ENCODE measurements at places on chromosomes 7 and 10. TPM values are rescaled to one million over a fixed set of nuclear protein-coding genes. Genes with fewer than 3 reads are reported as not detected.

GRCh38 chr10:124605001-124605370 is 139.2 kb downstream of the FAM53B start:
- no peak overlapping the region for H3K4me3 ChIP-seq
- no peaks in the 10 kb centered on the region for H3K27me3 ChIP-seq
- H3K4me1 ChIP-seq: no peaks in the 10 kb centered on the region
- no peak for DNase-seq

- H3K36me3 ChIP-seq: no peaks in the 10 kb centered on the region
- H3K27ac ChIP-seq: no peak overlapping the region
- H3K4me3 ChIP-seq: no peak overlapping the region
- H3K4me1 ChIP-seq: no peaks in the 10 kb centered on the region
- no peaks in the 10 kb centered on the region for H3K27me3 ChIP-seq
These were observed 75.9 kb downstream of the BUB3 start for GRCh38 chr10:123229927-123230630.

GRCh38 chr10:92242380-92242779 is 48.5 kb downstream of the CPEB3 start:
- no peaks in the 10 kb centered on the region for H3K36me3 ChIP-seq
- no peaks in the 10 kb centered on the region for H3K27me3 ChIP-seq
- no peak overlapping the region for H3K4me3 ChIP-seq
- peaks cover 3% of the 10 kb centered on the region for H3K4me1 ChIP-seq
- DNase-seq: no peak
- no peak overlapping the region for H3K27ac ChIP-seq

DNA sequence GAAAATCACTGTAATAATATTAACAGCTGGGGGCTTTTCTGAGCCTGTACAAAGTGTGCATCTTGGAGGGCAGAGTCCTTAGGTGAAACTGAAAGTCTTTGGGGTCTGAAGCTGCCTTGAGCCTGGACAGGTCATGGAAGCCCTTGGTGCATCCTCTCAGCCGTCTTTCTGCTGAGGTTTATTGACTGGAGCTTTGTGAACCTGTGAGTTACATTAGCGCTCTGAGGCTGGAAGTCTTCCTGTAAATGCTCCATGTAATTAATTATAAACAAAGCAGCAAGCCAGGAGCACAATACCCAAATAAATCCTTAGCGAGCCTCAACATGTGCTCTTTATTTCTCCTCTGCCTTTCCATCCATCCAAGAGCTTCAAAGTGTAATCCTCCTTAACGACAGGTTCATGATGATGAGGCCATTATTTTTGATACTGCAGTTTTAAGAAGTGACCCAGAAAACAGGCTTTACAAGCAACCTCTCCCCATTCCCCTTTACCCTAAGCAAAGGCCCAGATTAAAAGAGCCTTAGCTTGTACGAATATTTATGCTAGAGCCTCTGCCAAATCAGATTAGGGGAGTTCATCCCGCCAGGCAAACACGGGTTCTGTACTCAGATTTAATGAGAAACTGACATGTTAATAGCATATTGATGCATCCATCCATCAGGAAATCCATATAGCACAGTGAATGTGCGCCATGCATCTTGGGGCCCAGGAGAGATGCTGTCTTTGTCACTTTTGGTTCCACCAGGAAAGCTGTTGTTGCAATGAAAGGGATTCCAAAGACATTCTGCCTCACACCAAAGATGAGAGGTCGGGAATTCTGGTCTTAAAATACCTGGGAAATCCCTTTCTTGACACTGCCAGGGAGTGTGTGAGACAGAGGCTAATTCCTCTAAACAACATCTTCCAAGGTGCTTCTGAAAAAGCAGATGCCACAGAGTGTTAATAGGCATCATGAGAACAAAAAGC is 118.1 kb downstream of the ANLN start:
- H3K4me1 ChIP-seq: no peaks in the 10 kb centered on the region
- H3K4me3 ChIP-seq: no peak overlapping the region
- H3K36me3 ChIP-seq: no peaks in the 10 kb centered on the region
- no peaks in the 10 kb centered on the region for H3K27me3 ChIP-seq
- DNase-seq: no peak

DNA sequence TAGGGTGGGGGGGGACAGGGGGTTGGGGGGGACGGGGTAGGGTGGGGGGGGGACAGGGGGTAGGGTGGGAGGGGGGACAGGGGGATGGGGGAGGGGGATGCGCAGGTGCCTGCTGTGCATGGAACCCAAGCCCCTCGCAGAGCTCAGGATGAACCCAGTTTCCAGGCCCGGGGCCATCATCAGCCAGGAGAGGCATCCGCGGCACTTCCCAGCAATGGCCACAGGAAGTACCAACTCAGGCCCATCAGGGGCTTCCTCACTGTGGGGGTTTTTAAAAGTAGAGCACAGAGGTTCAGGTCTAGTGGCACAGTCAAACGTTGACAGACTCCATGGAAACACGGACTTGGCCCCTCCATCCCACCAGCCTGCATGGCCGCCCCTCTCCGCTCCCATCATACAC is 172.7 kb downstream of the DIP2C start:
- no peak overlapping the region for H3K4me3 ChIP-seq
- H3K4me1 ChIP-seq: no peaks in the 10 kb centered on the region
- H3K27ac ChIP-seq: no peak overlapping the region

DNA sequence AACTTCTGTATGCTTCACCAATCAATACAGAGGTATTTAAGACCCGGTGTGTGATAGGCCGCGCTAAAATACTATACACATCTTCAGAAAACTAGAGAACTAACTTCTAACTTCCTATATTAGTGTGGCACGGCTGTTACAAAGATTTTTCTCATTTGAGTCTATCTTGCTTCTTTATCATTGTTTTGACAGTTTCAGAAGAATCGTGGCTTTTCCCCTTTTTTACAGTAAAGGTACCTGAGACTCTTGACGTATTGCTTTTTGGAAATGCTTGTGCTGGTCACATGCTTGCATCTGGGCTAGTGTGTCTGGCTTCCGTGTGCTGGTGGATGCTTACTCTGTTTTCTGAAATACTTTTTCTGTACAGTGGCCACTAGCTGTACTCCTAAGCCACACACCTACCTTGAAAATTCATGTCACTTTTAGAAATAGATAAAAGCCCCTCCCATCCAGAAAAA is 12.7 kb downstream of the IKZF1 start:
- no peak overlapping the region for H3K4me3 ChIP-seq
- DNase-seq: no peak
- H3K27ac ChIP-seq: no peak overlapping the region
- no peaks in the 10 kb centered on the region for H3K36me3 ChIP-seq

DNA sequence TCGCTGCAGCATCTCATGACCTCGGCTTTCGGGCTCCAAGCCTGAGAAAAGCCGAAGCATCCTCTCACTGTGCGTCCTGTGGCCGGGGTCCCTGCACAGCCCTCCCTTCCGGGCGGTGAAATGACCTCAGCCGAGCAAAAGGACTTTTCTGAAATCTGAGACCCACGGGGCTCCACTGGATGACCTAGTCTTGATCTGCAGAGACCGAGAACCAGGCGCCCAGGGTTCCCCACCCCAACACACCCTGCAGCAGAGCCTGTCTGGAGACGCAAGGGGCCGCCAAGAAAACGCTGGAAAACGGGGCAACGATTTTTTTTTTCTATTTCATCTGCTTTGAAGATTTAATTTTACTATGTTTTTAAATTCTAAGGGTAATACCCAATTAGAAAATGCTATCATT is 31.7 kb downstream of the NPS start:
- DNase-seq: no peak
- no peaks in the 10 kb centered on the region for H3K27me3 ChIP-seq
- no peak overlapping the region for H3K27ac ChIP-seq
- H3K36me3 ChIP-seq: no peaks in the 10 kb centered on the region

DNA sequence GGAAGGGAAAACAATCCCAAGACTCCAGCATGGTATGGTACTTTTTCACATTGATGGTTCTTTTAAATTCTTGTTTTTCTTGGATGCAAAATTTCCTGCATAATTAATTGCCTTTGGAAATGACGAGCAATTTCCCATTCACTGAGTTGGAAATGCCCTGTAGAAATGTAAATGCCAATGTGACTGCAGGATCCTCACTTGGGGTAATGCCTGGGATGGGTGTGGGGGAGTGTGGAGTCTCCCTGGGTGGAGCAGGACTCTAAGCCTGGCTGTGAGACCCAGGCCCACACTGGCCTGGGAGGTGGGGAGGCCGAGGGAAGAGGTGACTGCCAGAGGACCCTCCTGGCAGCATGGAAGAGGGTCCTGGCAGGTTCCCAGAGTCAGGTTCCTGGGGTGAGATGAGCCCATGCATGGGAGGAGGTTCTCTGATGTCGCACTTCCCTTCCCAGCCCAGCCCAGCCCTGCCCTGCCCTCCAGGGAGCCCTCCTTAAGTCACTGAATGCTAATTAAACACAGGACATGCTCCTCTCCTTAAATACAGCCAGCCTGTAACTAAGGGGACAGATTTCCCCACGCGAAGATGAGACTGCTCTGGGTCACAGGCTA is 157.9 kb downstream of the GFRA1 start:
- H3K4me1 ChIP-seq: no peaks in the 10 kb centered on the region
- no peak for DNase-seq
- no peak overlapping the region for H3K27ac ChIP-seq
- peaks cover 12% of the 10 kb centered on the region for H3K27me3 ChIP-seq
- no peak overlapping the region for H3K4me3 ChIP-seq
- H3K36me3 ChIP-seq: no peaks in the 10 kb centered on the region

GRCh38 chr10:79088176-79088575 is 19.4 kb downstream of the ZMIZ1 start:
- H3K27me3 ChIP-seq: no peaks in the 10 kb centered on the region
- peak; percentile 88 for DNase-seq
- H3K4me3 ChIP-seq: no peak overlapping the region
- peak overlapping the region; percentile 44 for H3K27ac ChIP-seq
- no peaks in the 10 kb centered on the region for H3K36me3 ChIP-seq
- peaks cover 45% of the 10 kb centered on the region for H3K4me1 ChIP-seq

DNA sequence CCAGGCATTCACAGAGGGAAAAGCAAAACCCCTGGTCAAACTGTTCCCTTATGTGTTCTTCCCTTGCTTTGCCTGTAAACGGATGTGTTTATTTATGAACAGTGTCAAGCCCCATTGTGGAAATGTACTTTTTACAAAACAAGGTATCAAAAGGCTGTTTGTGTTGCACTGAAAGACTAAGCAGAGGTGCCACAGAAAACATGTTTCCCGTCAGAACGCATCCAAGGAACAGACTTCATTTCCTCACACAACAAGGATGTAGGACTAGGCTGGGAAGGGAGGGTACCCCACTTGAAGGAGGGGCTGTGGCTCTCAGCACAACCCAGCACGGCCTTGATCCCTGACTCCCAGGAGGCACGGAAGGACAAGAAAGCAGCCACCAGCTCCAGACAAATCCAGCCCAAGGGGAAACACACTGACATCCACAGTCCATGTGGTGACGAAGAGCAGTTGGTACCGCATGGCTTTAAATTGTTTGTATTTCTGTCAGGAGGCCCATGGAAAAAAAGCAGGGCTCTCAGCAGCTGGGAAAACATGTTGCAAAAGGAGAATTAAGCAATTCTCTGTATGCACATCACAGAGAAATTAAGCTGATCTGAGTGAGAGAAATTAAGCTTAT is 85.6 kb downstream of the RNF216 start:
- H3K4me3 ChIP-seq: no peak overlapping the region
- no peaks in the 10 kb centered on the region for H3K36me3 ChIP-seq
- H3K27ac ChIP-seq: peak overlapping the region; percentile 69
- no peak for DNase-seq
- peaks cover 41% of the 10 kb centered on the region for H3K4me1 ChIP-seq

DNA sequence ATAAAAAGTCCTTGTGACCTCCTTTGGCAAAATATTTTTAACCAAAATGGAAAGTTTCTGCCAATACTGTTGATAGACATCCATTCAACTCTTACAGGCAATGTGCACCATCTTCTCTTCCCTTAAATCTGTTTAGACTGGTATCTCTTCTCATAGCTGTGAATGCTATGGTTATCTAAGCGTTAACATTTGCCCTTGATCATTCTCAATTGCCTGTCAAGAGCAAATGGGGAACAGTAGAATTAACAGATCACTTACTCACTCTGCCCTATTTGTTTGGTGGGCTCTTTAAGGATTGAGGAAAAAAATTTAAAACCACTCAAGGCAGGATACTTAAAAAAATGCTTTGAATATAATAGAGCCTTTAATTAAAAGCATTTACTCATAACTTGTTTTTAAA is 808.4 kb downstream of the NXPH1 start:
- no peak overlapping the region for H3K4me3 ChIP-seq
- H3K27me3 ChIP-seq: no peaks in the 10 kb centered on the region
- no peaks in the 10 kb centered on the region for H3K36me3 ChIP-seq
- no peak overlapping the region for H3K27ac ChIP-seq

- H3K27me3 ChIP-seq: no peaks in the 10 kb centered on the region
- H3K4me3 ChIP-seq: no peak overlapping the region
- no peaks in the 10 kb centered on the region for H3K4me1 ChIP-seq
- H3K27ac ChIP-seq: no peak overlapping the region
These were observed 14.0 kb downstream of the KAZALD1 start for GRCh38 chr10:101075775-101076174.

DNA sequence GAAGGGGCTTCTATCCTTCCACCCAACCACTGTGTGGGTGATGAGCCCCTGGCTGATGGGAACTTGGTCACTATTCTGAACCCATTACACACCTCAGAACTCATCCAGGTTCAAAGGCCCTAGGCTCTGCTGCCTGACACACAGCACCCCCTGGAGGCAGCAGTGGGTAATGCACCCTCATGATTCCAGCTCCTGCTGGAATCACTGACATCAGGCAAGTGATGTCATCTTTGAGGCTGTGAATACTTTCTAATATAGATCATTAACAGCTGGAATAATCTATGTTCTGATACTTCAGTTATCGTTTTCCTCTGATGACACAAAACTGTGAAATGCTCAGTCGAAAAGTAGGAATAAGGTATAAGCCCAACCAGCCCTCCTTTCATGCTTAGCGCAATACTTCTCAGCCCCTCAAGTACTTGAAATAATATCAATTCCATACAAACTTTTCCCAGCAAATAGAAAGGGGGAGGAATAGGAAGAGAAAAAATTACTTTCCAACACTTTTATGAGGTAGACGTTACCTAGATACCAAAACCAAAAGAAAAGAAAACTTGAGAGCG is 7.5 kb upstream of the RBP3 start:
- H3K4me1 ChIP-seq: no peaks in the 10 kb centered on the region
- no peak overlapping the region for H3K4me3 ChIP-seq
- H3K27ac ChIP-seq: no peak overlapping the region
- DNase-seq: no peak
- H3K27me3 ChIP-seq: no peaks in the 10 kb centered on the region

The TSPAN33 gene
- 8.4 TPM for total RNA-seq

The FAM237B gene
- not detected for total RNA-seq

The GIMAP7 gene
- 6.9 TPM for total RNA-seq

The LRRC17 gene
- 1.0 TPM for total RNA-seq

The NPC1L1 gene
- total RNA-seq: 0.23 TPM

The RASA4B gene
- total RNA-seq: 2.0 TPM

The TBC1D12 gene
- 13.8 TPM for total RNA-seq

All from prostate gland (tissue), 2 donors.